Esophagus squamous epithelium (tissue), 5 donors: ENCODE measurements at places on chromosomes 4 and X.

DNA sequence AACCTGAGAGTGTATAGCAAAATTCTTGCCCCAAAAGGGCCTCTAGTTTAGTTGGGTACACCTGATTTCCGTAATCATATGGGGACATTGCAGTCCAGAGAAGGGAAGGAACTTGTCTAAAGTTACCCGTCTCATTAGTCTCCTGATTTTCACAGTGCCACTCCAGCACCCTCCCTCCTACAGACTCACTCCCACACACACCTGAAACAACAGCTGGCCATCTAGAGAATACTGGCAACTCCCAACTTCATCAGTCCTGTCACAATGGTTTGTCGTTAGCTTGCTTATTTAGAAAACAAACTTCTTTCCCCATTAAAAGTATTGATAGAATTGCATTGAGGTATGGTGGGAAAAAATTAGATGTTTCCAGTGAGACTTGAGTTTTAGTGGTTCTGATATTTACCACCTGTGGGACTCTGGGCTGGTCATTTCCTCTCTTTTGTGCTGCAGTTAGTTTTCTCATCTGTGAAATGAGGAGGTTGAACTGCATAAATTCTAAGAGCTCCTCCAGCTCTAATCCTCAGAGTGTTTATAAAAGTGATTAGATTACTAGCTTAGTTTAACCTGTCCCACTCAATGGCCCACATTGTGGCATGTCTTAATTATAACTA, 1.7 kb downstream of the IL13RA1 start:
- DNase-seq = no peak

DNA sequence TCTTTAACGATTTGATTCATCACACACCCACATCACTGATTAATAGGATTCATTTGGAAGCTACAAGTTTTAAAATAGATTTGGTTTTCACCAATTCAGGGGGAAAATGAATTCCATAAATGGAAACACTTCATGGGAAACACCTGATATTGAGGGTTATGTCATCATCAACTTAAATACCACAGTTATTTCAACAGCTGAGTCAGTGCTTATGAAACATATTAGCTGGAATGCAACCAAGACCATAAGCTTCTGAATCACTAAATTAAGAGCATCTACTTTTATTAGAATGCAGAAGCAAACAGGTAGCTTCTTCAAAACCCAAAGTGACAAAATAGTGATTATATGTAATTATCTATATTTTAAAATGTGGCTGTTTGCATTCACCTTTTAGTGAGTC, 207.8 kb upstream of the DCAF8L1 start:
- no peak for DNase-seq

- no peak for DNase-seq
Observed at GRCh38 chr4:172546782-172547181, 621.8 kb upstream of the GALNT7 start.

DNA sequence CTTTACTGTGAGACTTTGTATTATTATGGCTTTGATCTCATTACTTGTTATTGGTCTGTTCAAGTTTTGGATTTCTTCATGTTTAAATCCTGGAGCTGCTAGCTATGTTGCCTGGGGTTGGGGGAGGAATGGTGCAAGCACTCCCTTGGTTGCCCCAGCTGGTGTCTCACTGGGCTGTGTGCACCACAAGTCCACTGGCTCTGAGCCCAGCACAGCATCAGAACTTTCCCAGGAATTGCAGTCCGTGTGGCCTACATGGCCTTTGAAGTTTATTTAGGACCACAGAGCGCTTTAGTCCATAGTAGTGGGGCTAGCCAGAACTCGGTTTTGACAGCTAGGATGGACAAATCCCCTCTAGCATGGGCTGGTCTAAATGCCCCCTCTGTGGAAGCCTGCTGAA, 278.8 kb upstream of the RPS6KA3 start:
- DNase-seq = no peak

GRCh38 chr4:66906314-66906713, 639.0 kb downstream of the CENPC start:
- no peak for DNase-seq

DNA sequence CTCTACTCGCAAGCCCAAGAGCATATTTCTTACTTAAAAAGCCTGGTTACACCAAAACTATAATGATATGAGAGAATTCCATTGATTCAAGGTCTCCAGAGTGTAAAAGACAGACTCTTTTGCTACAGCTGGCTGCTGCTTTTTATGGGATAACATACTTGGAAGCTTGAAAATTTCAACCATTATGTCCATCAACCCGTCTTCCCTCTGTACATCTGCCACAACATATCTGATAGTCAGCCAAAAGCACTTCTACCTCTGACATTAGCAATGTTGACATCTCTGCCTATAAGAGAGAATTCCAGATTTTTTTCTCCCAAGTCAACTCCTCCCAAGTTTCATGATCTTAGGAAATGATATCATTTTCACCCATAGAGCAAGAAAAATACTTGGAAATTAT, 54.4 kb upstream of the IQCM start:
- no peak for DNase-seq

GRCh38 chr4:89306486-89307177, 968 bp downstream of the GPRIN3 start:
- DNase-seq = no peak

GRCh38 chrX:12239356-12240082, 101.2 kb downstream of the FRMPD4 start:
- DNase-seq = no peak

GRCh38 chr4:184052616-184053015, 147.5 kb downstream of the STOX2 start:
- no peak for DNase-seq

DNA sequence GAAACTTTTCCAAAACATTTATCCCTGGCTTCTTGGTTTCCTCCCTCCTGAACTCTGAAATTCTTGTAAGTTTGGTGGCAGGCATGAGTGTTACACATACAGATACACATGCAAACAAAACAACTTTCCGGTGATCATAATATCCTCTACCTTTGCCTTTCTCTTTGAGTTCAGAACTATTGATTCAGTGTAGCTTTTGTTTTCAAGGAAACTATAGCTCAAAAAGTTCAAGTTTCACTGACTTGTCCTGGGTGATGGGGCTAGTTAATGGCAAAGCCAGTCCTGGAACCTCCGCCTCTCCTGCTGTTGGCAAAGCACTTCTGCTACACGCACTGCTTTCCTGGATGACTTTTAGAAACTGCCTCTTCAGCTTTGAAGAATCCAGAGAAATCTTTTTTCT, 177.3 kb upstream of the FAT1 start:
- DNase-seq = no peak

DNA sequence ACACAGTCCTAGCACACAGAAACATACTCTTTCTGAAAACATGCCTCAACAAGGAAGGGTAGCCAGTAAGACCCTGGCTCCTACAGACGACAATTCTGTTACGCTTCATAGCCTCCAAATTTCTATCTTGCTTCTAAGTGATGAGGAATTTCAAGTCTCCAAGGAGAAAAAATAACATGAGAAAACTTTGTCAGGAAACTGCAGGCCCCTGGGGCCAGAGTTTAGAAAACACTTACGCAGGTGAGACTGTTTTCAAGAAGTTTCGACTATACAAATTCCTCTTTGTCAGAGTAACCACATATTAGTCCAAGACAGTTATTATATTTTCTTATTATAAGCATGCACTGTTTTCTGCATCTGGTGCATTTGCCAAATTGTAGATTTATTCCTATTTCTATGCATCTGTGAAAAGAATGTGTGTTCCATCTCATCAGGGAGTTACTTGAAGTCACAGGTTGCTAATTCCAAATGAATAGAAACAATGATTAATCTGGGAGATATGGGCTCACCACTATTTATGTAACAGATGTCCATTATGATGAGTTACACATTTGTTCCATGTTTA, 30.3 kb upstream of the HCCS start:
- DNase-seq = no peak

DNA sequence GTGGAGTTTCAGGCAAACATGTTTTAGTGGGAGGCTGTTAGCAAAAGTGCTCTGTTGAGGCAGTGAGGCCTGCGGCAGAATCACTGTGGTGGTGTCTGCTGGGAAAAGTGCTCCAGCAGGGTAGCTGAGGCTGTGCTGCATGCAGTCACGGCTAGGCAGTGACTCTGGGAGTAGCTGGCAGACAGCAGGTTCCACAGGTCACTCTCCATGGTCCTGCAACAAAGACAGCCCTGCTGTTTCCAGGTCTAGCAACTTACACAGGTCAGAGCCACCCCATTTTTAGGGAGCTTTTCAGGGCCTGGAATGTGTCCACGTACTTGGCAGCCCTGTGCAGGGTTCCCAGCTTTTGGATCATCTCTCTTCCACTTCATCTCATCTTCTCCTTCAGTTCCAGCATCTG, 184.3 kb downstream of the NAA11 start:
- DNase-seq = no peak
